ENCODE measurements at places on chromosomes 5 and 9.

- no peak for DNase-seq
Measured at GRCh38 chr9:17191082-17191481, 56.2 kb downstream of the CNTLN start.

- DNase-seq: no peak
Measured at GRCh38 chr5:109907189-109907588, 217.5 kb downstream of the MAN2A1 start.

DNA sequence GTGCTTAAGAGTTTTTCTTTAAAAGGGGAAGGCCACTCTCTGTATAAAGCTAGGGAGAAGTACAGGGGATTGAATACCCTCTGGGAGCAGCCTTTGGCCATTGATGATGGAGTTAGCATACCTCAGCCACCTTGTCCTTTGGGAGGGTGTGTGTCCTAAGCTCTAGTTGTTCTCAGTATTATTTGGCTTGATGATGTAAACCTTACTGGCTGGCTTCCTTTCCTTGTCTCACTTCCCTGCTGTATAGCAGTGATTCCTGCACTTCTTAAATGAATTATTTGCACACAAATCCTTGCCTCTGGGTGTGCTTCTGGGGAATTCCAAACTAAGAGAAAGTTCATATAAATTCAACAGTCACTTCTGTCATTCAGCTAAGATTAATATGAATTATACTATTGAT, 234.9 kb upstream of the RIOK2 start:
- no peak for DNase-seq

DNA sequence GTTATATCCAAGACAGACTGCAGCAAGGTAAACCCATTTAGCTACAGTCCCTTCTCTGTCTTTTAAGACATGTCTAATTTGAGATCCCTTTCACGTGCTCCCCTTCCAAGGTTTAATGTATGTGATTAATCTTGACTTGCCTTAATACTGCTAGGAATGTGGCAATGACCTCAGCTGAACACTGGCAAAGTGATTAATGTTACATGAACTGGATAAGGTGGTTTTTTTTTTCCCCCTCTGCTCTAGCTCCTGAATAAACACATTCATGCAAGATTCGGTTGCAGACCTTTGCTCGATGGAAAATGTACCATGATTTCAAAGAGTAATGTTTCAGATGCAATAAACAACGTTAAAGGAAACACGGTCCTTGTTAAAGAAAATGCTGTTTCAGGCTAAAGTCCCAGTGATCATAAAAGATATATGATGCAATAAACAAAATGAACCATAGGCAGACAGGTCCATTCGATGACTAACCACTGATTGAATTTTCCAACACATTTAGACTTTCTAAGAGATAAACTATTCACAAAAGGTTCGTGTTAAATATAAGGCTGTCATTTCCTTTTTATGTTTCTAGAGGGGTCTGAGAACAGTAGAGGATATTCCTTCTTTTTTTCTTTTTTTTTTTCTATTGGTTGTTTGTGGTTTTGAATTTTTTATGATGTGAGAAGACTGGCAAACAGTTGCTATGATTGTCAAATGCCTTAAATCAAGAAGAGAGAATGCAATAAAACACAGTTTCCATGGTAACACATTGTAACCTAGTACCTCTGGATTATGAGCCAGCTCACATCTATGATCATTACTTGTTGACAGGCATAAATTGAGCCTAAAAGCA, 44.7 kb upstream of the ZNF608 start:
- DNase-seq: no peak

DNA sequence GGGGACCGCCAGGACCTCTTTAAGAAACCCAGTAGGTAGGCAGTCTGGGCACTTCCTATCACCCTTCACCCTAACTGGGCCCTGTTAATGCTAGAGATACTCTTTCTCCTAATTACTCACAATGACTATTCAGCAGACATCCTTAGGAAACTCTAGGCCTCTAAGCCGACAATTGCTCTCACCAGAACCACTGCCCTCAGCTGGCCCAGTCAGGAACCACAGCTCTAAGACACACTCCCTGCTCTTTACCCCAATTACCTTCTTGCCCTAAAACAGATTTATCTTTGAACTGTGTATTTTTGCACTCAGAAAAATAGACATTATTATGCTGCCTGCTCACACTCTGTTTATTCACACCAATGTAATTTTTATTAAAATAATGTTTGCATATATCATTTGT, 432.6 kb upstream of the SLC30A5 start:
- DNase-seq: no peak

DNA sequence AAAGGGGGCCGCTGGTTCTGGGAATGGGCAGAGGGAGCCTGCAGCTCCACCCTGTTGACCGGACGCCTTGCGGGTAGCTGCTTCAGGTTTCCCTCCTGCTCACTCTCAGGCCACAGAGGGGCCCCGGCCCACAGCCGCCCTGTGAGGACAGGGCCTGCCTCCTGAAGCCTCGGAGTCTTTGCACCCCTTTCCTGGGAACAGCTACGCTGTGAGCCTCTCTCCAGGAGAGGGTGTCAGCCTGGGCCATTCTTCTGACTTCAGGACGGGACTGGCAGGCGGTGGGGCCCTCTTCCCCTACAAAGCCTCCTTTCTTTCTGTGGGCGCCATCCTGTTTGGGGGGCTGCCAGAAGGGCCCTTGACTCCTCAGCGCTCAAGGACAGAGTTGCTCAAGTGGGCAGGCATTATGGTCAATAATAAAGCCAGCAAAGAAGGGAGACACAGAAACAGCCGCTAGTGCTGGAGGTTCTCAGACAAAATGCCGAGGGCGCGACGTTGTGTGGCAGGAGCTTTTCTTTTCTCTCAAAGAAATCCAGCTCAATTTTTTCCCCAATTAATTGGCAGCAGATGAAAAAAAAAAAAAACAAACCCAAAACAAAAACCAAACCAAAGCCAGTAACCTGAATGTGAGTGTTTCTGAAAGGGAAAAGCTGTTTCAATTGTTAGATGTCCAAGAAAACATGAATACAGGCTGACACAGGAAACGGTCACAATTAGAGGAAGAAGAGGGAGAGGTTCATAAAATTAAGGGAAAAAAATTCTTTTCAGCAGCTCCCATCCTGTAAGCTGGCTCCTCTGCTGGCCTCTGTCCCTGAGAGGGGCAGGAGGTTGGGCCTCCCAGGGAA, 12.8 kb upstream of the SLC25A51 start:
- no peak for DNase-seq

Data from ureter (tissue), 1 donor.